ENCODE measurements at places on chromosomes 3 and 15. TPM values are rescaled to one million over a fixed set of nuclear protein-coding genes. Genes with fewer than 3 reads are reported as not detected.

- DNase-seq, result no peak
Measured at GRCh38 chr15:66650433-66650832, 51.6 kb upstream of the SMAD6 start.

Gene LRRK1
- total RNA-seq, result 2.1 TPM

GRCh38 chr3:12222775-12223485 is 64.2 kb upstream of the TIMP4 start:
- DNase-seq, result no peak

Gene TIMP4
- total RNA-seq, result 0.19 TPM

- no peak for DNase-seq
Measured at GRCh38 chr15:60339236-60339635, 58.5 kb downstream of the ANXA2 start.

DNA sequence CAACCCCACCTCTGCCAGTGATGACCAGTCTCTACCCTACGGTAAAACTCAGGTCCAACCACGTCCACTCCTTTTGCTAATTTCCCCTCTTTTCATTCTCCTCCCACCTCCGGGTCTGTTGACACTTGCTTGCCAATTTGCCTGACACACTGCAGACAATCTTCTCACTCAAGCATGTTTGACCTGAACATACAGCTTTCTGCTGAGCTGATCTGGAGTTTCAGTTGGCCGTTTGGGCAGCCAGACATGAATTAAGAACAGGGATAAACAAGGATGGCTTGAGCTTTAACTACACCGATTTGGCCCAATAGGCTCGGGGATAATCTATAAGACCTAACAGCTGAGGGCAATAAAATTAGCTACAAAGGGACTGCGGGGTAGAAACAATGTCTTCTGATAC is 758.6 kb upstream of the CFAP20DC start:
- DNase-seq, result no peak

Gene ABI3BP
- total RNA-seq, result not detected

DNA sequence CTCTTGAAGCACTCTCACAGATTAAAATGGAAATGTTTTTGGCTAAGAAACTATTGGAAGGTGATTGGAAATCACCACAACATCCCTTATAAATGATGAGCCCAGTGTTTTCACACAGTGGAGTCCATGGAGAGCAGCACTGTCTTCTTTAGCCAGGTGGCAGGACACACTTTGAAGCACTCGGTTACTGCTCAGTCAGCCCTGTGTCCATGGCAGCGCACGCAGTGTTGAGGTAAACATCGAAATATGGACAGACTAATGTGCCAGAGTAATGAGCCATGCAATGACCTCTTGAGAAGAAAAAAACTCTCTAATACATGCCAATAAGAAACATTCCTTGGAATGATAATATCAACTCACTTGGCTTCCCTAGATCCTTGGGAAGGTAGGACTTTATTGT is 66.6 kb downstream of the TGFBR2 start:
- DNase-seq, result no peak

- DNase-seq, result no peak
Measured at GRCh38 chr3:195896361-195897080, 11.8 kb downstream of the TNK2 start.

GRCh38 chr15:81924729-81925128 is 121.1 kb downstream of the MEX3B start:
- no peak for DNase-seq

Data from activated CD4-positive, alpha-beta T cell treated with anti-CD3 and anti-CD28 coated beads, Interleukin-2, amount 10 ng/mL, durations not matched to agents 24 days and 14 days (primary cell).